ENCODE measurements at places on chromosomes 4 and X.

DNA sequence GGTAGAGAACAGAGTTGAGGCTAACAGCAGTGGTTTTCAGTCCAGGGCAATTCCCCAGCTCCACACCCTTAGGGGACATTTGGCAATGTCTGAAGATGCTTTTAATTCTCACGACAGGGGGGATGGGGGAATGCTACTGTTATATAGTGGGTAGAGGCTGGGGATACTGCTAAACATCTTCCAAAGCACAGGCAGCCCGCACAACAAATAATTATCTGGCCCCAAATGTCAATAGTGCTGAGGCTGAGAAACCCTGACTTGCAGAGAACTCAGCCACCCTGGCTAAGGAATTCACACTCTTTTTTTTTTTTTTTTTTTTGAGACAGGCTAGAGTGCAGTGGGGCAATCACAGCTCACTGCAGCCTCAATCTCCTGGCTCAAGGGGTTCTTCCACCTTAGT is 60.6 kb downstream of the POLR2B start:
- DNase-seq, result no peak

DNA sequence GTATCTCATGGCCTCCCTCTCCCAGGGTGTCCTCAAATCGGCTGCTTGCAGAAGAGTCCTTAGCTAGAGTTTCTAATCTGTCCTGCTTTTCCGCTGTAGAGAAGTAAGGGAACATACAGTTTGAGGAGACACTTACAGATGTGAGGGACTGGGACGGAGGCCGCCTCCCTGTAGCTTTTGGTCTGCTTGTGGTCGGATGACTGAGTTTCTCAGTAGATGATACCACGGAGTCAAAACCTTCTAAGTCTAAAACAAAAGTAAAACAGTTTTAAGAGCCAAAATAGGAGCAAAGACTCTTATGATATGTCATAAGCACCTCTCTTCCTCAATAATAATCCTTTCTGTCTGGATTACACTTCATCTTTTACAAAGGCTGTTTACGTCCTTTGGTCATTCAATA is 34.5 kb upstream of the MAP3K15 start:
- no peak for DNase-seq

DNA sequence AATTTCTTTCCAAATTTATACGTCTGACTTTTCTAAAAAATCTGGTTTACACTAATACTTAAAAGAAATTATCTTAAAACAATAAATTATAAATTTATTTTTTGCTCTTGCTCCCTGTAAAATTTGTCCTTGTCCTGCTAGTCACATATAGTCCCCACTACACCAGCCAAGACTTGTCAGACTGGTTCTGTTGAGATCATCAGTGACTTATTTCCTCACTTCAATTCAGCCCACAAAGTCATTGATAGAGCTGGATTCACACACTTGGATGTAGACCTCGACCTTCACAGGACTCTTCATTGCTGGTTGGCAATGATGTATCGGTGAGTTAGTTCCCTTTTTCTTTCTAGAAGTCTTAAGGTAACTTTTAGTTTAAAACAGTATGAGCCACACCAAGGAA is at the start of gene TMPRSS11E:
Gene TMPRSS11E (plus strand): TSS at position 263 of the 400 bp plus-strand sequence. CDS start 50 bp downstream, at position 313.
- DNase-seq, result no peak

DNA sequence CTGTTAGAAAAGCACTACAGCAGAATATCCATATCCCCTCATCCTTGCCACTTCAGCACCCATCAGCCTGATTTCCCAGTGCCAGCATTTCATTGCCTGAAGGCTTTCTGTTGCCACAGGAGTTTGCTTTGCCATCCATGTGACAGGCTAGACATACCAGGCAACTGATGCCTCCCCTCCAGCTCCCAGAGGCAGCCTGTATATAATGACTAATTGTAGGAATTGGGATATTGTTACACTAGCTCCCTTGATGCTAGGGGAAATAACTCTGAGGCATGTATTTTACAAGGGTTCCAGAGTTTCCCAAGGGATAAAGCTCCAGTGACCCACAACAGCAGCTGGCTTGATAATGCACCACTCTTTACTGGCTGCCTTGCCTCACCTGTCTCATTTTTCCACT is 608.0 kb upstream of the FTHL17 start:
- no peak for DNase-seq

GRCh38 chr4:2226261-2226660 is 15.7 kb downstream of the HAUS3 start:
- DNase-seq, result no peak

DNA sequence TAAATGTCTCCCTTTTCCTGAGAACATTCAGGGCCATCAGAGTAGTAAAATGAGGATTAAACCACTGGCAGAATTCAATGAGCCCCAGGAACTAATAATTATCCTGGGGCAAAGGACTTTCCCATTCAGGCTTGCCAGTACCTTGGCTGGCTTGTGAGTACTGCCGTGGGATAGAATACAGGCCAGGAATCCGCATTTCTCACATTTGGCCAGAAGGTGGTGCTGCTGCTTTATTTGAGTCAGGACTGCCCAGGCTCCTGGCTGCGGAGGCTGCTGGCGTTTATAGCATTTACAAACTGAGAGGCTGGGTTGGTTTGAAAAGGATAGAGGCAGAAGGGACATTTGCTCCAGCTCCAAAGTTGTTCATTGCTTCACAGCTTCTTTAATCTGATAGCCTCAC is 91.4 kb downstream of the RTL9 start:
- no peak for DNase-seq

DNA sequence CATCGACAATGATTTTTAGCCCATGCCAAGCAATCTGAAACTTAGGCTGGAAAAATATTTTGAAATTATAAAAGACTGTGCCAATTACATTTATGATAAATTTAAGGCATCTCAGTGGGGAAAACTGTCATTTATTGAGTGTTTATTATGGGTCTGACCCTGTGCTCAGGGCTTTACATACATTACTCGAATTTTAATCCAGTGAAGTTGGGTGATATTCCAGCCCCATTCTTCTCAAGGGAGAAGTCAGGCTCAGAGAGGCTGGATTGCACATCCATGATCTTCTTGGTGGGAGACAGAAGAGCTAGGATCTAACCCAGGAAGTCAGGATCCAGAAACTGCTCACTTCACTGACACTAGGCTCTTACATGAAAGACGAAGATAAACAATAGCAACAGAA is 260.8 kb downstream of the QDPR start:
- no peak for DNase-seq

DNA sequence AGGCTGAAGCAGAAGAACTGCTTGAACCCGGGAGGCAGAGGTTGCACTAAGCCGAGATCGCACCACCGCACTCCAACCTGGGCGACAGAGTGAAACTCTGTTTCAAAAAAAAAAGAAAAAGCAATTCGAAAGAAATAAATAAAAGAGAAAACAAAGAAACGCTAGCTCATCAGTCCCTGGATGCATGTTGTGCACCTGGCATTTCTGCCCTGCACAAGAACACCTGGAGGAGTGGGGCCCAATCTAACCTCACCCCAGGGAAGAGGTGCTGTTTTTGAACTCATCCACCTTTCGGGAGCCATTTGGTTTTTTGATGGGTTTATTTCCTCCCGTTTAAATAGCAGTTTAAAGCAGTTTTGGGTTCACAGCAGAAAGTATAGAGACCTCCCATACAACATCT is 5.7 kb upstream of the MRFAP1 start:
- no peak for DNase-seq

DNA sequence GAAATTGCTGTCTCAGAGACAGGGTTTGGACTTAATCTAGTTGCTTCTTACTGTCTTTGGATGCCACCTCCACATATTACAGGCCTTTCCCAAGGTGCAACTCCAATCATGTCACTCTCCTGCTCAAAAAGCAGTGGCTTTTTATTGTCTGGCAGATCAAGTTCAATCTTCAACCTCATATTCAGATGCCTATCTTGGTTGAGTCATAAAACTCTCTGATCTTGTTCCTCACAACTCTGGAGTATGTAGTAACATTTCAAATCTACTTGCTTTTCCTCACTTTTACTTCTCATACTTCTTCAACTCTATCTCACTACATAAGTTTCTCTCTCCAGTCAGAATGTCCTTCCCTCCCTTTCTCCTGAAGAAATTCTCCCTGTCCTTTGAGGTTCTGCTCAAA is 180.6 kb downstream of the VSIG4 start:
- no peak for DNase-seq

GRCh38 chrX:150873616-150874015 is 24.9 kb downstream of the CD99L2 start:
- no peak for DNase-seq

GRCh38 chr4:78002260-78002659 is 54.9 kb upstream of the FRAS1 start:
- DNase-seq, result no peak

DNA sequence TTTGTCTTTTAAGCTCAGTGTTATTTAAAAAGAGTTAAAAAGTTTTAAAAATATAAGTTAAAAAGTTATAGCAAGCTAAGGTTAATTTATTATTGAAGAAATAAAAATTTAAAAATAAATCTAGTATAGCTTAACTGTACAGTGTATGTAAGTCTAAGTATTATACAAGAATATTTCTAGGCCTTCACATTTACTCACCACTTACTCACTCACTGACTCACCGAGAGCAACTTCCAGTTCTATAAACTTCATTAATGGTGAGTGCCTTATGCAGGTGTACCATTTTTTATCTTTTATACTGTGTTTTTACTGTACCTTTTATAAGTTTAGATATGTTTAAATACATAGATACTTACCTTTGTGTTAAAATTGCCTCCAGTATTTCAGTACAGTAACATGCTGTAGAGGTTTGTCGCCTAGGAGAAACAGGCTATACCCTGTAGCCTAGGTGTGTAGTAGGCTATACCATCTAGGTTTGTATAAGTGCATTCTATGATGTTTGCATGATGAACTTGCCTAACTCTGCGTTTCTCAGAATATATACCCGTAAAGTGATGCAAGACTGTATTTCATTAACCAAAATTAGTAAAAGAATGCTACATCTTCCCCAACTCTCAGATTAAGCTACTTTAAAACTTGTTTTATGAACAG is 202.9 kb downstream of the CFAP299 start:
- no peak for DNase-seq

- no peak for DNase-seq
These were observed 5.3 kb upstream of the SHISA3 start for GRCh38 chr4:42391981-42392380.
